Hypothalamus (tissue), 51 donors: ENCODE measurements at places on chromosomes 7 and 10.

DNA sequence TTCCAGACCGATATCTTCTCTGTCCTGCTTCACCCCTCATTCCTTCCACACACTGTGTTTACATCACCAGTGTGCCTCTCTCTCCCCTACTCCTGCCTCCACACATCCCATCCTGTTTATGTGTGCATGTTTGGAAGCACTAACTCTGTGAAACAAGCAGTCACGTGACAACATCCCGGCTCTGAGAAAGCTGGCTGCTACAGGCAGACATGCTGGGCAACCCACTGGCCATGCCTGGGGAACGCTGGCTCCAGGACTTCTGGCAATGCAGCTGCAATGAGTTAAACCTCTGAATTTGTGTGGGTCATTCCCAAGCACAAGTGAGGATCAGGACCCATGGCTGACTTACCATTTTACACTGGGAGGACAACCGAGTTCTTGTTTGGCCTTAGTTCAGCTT, 74.0 kb downstream of the WNT2 start:
- DNase-seq, result no peak

- peak; percentile 78 for DNase-seq
These were observed 95.0 kb upstream of the AGBL3 start for GRCh38 chr7:134891262-134891695.

GRCh38 chr10:100254191-100254590, 13.2 kb downstream of the CWF19L1 start:
- no peak for DNase-seq

DNA sequence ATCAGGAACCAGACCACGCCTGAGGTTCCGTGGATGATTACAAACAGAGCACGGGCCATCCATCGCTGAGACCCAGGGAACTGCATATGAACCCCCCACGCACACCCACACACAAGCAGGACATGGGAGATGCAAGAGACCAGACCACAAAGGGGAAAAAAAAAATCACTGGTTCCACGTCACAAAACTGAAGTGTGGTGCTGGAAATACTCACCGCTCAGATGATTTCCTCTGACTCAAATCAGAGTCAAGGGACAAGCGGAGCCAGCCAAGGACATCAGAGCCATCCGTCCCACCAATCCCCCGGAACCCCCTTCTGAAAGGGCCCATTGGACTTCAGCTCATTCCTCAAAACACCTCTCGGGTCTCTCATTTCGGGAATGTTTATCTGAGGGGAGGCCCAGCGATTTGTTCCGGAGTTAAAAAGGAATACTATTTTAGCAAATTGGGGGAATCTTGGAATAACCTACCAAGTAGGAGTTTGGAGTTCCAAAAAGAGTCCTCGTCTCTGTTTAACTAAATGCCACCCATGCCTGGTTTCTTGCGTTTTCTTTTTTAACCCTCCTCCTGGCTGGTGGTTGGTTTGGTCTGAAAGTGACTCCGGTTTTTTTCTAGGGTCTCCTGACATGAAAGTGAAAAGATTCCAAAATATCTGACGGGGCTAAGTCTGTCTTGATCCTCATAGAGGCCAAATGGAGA, 15.0 kb downstream of the SNX8 start:
- DNase-seq, result no peak

GRCh38 chr10:94279835-94280709, 82.7 kb downstream of the NOC3L start:
- DNase-seq, result peak; percentile 1

GRCh38 chr10:62653254-62653653, 151.3 kb upstream of the ADO start:
- no peak for DNase-seq

DNA sequence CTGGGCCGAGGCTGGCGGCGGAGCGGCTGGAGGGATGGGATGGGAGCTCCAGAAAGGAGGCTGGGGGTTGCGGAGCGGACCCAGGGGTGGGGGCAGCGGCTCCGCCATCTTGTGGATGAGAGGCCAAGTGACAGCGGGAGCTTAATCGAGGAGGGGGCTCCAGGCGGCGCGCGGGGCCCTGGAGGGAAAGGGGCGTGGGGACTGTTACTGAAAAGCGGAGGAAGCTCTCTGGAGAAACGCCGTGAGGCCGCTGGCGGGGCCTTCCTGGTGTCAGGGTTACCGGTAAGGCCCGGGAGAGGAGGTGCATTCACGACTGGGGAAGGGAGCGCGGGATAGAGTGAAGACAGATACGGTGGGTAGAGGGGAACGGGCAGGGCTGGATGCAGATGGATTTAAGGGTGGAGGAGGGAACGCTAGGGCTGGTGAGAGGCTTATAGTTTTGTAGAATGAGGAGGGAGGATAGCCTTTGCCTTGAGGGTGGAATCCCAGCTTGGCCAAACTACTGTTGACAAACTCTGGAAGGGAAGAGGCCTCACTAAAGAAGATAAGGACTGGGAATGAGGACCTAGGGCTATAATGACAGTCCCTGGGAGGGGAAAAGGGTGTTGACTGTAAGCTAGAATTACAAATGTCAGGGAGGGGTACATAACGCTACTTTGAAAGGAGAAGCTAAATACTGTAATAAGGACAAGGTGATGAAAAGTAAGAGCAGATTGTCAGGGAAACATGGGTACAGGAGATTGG, 535 bp downstream of the BTRC start:
- peak; percentile 76 for DNase-seq

DNA sequence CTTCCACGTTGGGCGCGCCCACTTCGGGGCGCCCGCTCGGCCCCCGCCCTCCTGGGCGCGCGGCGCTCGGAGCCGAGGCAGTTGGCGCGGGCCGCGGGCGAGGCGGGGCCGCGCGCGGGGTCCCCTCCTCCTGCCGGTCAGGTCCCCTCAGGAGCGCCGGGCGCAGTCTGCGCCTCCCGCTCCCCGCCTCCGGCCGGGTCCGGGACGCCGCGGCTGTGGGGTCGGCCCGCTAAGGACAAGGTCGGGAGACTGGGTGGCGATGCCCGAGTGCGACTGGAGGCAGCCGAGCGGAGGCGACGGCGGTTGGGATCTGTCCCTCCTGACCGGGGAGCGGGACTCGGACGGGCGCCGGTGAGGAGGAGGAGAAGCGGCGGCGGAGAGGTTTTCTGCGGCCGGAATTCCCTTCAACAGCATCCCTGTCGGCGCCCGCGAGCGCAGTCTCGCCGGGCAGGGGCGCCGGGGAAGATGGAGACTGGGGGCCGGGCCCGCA, at the start of gene ATRNL1:
Gene ATRNL1 (plus strand): TSS at position 80 of the 490 bp plus-strand sequence. CDS start 386 bp downstream, at position 466.
- peak; percentile 12 for DNase-seq

- DNase-seq, result no peak
These were observed 29.4 kb upstream of the CDH23 start for GRCh38 chr10:71367271-71367670.

DNA sequence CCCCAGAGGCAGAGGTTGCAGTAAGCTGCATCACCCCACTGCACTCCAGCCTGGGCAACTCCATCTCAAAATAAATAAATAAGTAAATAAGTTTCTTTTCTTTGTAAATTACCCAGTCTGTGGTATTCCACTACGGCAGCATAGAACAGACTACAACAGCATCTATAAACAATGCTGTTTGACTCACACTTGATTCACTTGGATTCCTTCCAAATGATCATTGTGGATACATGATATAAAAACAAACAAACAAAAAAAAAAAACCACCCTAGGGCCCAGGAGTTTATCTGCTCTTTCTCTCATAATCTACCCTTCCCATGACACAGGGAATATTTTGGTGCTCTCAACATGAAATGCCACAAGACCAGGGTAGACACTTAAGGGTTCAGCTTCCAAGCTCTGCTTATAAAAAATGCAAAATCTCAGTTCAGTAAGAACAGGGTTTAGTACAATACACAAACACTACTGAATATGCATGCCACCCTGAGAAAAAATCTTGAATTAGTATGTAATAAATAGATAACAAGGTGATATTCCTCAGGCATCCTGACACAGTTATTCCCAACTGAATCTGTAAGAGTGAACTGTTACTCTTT, 200.9 kb downstream of the FAM107B start:
- no peak for DNase-seq

DNA sequence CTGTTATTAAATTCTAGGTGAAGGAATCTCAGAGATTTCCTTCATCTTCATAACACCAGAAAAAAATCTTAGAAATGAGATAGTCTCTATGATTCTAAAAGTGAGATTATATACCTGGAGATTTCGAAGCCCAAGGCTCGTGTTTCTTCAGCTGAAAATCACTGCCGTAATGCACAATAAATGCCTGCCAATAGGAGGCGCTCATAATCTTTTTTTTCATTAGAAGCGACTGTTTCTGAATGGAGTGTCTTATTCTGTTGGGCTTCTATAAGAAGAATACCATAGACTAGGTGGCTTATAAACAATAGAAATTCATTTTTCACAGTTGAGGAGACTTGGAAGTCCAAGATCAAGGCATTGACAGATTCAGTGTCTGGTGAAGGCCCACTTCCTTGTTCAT, 294.7 kb downstream of the PRKG1 start:
- DNase-seq, result no peak

- DNase-seq, result no peak
These were observed 10.7 kb upstream of the REPIN1 start for GRCh38 chr7:150357771-150358427.

DNA sequence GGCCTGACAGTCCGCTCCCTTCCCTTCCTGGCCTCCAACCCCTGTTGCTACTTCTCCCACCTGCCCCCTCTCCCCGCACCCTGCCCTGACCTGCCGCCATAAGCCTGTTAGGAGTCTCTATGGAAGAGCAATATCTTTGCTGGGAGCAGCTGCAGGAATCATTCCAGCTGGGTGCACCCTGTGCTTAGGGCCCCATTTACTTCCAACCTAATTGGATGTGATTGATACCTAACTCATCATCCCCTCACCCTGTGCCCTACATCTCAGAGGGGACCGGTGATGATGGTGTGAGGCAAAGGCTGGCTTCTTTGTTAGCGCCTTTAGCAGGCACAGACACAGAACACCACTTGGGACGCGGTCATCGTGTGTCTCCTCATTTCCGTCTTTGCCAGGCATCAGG, 80.0 kb upstream of the FAM180A start:
- no peak for DNase-seq

GRCh38 chr7:70313271-70313670, 715.0 kb downstream of the AUTS2 start:
- DNase-seq, result no peak

DNA sequence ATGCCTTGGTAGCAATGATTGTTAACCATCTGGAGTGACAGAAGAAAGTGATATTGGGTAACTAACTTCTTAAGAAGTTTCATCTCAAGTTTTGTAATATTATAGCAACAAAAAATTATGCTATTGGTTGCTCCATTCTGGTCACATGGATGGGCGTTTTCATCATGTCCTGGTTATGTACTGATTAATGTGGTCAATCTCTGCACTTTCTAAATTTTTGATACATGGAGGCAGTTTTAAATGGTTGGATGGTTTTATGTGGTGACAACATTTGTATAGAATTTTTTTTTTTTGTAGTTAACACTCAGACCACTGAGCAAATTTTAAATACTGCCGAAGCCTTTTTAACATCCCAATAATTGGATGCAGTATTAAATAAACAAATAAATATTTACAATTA, 55.2 kb upstream of the CCAR1 start:
- DNase-seq, result no peak

DNA sequence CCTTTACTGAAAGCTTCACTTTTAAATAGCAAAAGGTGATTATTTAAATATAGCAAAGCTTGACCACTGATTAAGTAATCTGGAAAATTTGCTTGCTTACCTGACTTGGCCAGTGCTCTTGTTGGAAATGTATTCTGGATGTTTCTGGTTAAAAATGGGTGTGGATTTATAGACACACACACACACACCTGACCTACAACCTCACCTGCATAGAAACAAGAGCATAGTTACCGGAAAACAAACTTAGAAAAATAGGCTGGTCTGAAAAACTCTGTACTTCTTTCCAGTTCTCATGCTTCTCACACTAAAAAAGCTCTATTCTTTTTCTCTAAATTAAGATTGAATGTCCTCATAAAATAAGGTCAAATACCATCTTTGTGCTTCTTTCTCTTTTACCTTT, at the start of gene AGR3:
Gene AGR3 (minus strand): TSS at position 140 of the 400 bp plus-strand sequence. CDS start 3,365 bp downstream, outside the sequence.
- no peak for DNase-seq

GRCh38 chr7:82335927-82336326, 107.7 kb downstream of the CACNA2D1 start:
- DNase-seq, result no peak

DNA sequence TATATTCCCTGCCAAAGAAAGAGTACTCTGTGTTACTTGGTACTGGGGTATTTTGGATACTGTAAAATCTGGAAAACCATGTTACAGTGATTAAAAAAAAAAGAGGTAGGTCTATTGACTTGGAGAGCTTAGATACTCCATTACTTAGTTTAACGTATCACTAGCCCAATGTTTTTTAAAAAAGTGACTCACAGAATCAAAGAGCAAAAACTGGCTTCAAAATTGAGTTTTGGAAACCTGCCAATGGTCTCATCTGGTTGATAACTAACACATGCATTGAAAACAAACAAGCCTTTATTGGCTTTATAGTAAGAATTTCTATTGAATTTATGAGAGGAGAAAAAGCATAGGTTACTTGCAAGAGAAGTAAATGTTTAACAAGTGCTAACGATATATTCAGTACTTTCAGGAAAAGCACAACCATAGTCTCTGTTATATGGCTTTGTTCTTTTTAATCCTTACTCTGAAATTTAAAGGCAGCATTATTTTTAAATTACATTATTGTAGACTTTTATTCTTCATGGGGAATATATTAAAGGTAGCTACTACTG, 563.3 kb upstream of the SORCS1 start:
- DNase-seq, result no peak

GRCh38 chr7:67380858-67381257, 384.2 kb downstream of the TYW1 start:
- no peak for DNase-seq

- DNase-seq, result no peak
These were observed 544.9 kb upstream of the MGMT start for GRCh38 chr10:128922172-128922571.

- DNase-seq, result no peak
These were observed 56.8 kb downstream of the SDHAF3 start for GRCh38 chr7:97174303-97174702.

DNA sequence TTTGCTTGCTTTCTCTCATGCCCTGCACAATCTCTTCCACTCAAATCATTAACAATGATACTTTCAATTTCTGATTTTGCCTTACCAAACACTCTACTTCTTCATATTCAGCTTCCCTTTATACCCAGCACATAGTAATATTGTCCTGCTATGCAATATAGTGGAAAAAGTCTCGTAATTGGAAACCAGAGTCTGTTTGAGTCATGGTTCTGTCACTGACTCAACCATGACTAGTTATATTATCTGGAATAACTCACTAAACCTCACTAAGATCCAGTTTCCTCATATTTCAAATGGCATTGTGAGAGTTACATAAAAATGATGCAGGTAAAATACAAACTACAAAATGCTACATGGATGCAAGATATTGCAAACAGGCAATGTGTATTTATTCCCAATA, 98.5 kb upstream of the LRRTM3 start:
- no peak for DNase-seq

- peak; percentile 38 for DNase-seq
These were observed 584 bp upstream of the GARS1 start for GRCh38 chr7:30594048-30594539.
